ENCODE measurements at places on chromosomes 3 and 15. TPM values are rescaled to one million over a fixed set of nuclear protein-coding genes. Genes with fewer than 3 reads are reported as not detected.

- 0 out of 2 replicates have a peak, but pooled peaks cover 2% of the 10 kb centered on the region for H3K27me3 ChIP-seq
- no peaks in the 10 kb centered on the region for H3K36me3 ChIP-seq
- H3K4me1 ChIP-seq: no peaks in the 10 kb centered on the region
- DNase-seq: no peak
Measured at GRCh38 chr15:69543681-69544364, 91.2 kb downstream of the RPLP1 start.

The UPK1B gene
- total RNA-seq: not detected

DNA sequence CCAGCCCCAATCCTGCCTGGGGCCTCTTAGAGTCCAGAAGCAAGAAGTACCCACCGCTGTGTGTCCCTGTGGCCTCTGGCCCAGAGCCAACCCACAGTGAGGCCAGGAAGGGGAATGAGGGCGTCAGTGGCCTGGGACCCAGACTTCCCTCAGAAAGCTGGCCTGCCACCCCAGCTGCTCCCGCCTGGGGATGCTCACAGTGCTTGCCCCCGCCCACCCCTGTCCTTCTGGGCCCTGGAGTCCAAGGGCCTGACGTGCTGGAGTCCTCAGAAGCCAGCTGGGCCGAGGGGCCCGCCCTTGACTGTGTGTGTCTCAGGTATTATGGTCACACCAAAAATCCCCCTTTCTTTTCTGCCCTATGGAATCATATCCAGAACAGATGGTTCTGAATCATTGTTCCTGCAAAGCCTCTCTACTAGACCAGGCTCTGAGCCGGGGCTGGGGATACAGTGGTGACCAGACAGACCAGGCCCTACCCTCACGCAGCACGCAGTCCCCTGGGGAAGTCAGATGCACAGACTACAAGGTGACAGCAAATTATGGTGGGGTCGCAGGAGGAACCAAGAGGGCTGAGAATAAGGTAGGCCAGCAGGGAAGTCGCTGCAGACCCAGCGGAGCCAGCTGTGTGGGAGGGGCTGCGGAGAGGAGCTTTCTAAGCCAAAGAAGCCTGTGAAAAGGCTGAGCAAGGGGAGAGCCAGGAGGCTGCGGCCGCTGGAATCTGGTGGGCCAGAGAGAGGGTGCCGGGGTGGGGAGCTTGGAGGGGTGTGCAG, 99.1 kb downstream of the VGLL4 start:
- DNase-seq: no peak
- no peak overlapping the region for H3K27ac ChIP-seq
- no peak overlapping the region for H3K4me3 ChIP-seq
- H3K36me3 ChIP-seq: no peaks in the 10 kb centered on the region

- H3K36me3 ChIP-seq: no peaks in the 10 kb centered on the region
- H3K4me1 ChIP-seq: no peaks in the 10 kb centered on the region
- H3K4me3 ChIP-seq: no peak overlapping the region
Measured at GRCh38 chr3:176214758-176215157, 982.5 kb downstream of the TBL1XR1 start.

DNA sequence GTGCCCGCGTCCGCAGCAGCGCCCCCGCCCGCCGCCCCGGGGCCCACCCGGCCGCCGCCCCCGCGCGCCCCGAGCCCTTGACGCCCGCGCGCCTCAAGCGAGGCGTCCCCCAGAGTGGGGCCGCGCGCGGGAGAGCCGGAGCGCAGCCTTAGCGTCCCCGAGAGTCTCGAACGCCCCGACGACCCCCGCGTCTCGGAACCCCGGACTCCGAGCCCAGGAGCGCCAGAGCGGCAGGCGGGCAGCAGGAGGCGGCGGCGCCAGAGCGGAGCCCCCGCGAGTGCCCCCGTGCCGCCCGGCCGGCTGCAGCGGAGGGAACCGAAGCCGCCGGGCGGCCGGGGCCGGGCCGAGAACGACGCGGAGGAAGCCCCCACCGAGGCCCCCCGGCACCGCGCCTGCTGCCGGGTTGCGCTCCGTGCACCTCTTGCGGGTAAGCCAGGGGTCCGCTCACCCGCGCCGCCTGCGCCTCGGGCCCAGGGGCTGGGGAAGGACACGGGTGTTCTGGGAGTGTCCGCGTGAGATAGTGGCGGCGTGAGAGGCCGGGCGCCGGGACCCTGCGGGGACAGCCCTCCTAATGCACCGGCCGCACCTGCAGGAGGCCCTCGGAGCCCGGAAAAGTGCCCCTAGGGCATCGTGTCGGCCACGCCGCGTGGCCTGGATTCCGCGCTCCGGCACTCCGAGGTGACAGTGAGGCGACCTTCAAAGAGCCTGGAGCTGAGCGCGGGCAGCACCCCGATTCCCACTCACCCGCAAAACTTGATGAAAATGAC, 52.0 kb upstream of the ULK4 start:
- no peaks in the 10 kb centered on the region for H3K36me3 ChIP-seq
- peak overlapping the region; percentile 77 for H3K27ac ChIP-seq
- H3K4me1 ChIP-seq: peaks cover 10% of the 10 kb centered on the region
- H3K27me3 ChIP-seq: no peaks in the 10 kb centered on the region
- DNase-seq: no peak

GRCh38 chr3:22373827-22374226, 622.8 kb upstream of the ZNF385D start:
- no peaks in the 10 kb centered on the region for H3K36me3 ChIP-seq
- no peak overlapping the region for H3K4me3 ChIP-seq
- H3K27ac ChIP-seq: no peak overlapping the region
- H3K4me1 ChIP-seq: no peaks in the 10 kb centered on the region
- DNase-seq: no peak
- no peaks in the 10 kb centered on the region for H3K27me3 ChIP-seq

The EEF1AKMT4 gene
- 10.5 TPM for total RNA-seq

DNA sequence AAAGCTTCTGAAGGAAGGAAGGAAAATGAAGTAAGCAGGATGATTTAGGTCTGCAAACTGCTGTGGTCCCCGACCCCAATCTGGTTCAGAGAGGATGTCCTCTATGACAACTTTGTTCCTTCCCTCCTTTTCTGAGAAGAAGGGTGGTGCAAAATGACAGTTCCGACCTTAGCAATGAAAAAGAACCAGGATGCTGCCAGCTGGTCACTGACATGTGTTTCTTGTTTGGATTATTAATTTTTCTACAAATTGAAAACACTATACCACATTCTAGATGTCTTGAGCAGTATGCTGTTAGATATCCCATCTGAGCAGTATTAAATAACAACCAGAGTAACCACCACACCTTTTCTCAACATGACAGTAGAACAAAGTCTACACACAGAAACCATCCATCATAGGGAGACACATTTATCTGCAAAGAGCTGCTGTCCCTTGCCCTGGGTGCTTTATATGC, 27.5 kb downstream of the CDCP1 start:
- H3K27ac ChIP-seq: no peak overlapping the region
- H3K27me3 ChIP-seq: no peaks in the 10 kb centered on the region
- DNase-seq: no peak
- H3K4me1 ChIP-seq: peaks cover 55% of the 10 kb centered on the region
- no peak overlapping the region for H3K4me3 ChIP-seq

- H3K4me3 ChIP-seq: no peak overlapping the region
- H3K4me1 ChIP-seq: no peaks in the 10 kb centered on the region
- no peaks in the 10 kb centered on the region for H3K36me3 ChIP-seq
- H3K27ac ChIP-seq: no peak overlapping the region
Measured at GRCh38 chr3:82208002-82208710, 446.7 kb upstream of the GBE1 start.

The IGSF11 gene
- total RNA-seq: not detected
